ENCODE measurements at places on chromosomes 12 and 14. TPM values are rescaled to one million over a fixed set of nuclear protein-coding genes. Genes with fewer than 3 reads are reported as not detected.
A peak's percentile ranks its signal among the peaks of the same experiment; 100 is the strongest.

The MANSC4 gene
- not detected for total RNA-seq

The COX8C gene
- not detected for total RNA-seq

The SLC41A2 gene
- 2.4 TPM for total RNA-seq

The UNC79 gene
- 0.05 TPM for total RNA-seq

DNA sequence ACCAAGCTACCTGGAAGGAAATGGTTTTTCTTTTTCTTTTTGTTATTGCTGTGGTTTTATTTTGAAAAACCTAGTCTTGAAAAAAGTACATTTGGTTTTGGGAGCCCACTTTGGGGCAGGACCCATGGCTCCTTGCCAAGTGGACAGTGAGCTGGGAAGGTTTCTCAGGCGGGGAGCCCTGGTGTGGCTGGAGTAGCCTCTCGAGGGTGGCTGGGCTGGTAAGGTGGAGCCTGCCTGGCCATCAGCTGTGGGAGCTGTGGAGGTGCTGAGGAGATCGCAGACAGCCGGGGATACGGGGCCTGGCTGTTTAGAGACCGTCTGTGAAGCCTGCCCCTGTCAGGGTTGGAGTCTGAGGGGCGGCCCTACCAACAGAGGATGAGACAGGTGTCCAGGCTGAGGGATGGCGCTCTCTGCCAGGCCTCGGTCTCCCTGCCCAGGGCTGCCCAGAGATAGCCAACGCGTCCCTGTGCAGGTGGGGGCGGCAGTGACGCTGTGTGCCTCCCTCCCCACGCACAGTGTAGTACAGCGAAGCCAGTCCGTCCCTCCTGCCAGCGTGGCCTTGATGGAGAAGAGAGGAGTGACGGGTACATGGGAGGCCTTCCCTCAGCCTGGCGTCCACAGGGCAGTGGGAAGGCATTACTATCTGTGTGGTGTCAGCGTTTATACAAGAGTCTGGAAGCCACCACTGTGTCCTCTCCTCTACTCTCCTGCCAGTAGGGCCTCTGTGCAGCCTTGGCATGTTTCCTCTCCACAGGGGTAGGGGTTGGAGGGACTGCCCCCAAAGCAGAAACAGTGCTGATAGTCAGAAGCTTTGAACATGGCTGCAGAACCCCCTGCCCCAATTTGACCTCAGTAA is 5.9 kb downstream of the RIN3 start:
- no peaks in the 10 kb centered on the region for H3K4me1 ChIP-seq
- no peaks in the 10 kb centered on the region for H3K27me3 ChIP-seq
- no peak overlapping the region for H3K27ac ChIP-seq
- no peak for DNase-seq

GRCh38 chr12:58584880-58585279 is 335.4 kb downstream of the LRIG3 start:
- H3K4me3 ChIP-seq = no peak overlapping the region
- peaks cover 26% of the 10 kb centered on the region for H3K4me1 ChIP-seq
- no peaks in the 10 kb centered on the region for H3K36me3 ChIP-seq

DNA sequence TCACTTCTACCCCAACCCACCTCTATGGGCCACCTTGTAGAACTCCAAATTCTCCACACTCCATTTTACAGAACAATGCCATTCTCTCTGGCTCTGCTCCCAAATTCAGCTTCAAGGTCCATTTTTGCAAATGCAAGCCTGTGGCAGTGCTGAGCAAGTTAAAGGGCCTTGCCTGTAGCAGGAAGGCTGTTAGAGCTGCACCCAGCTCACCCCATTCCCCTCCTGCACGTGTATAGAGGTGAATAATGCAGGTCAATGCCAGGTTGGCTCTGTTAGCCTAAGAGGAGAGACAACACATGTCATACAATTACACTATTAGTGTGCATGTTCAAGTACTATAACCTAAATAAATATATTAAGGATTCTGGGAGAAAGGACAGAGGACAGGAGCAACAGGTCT is 120.4 kb downstream of the TBX5 start:
- H3K4me1 ChIP-seq = no peaks in the 10 kb centered on the region
- no peak overlapping the region for H3K27ac ChIP-seq
- H3K27me3 ChIP-seq = no peaks in the 10 kb centered on the region
- no peak for DNase-seq

GRCh38 chr12:8996682-8997405 is 7.5 kb downstream of the KLRG1 start:
- H3K27ac ChIP-seq = peak overlapping the region; percentile 99
- DNase-seq = peak; percentile 93
- H3K4me3 ChIP-seq = peak overlapping the region; percentile 4
- H3K27me3 ChIP-seq = no peaks in the 10 kb centered on the region
- H3K36me3 ChIP-seq = no peaks in the 10 kb centered on the region
- H3K4me1 ChIP-seq = peaks cover 52% of the 10 kb centered on the region

GRCh38 chr12:79156846-79157463 is 292.4 kb downstream of the SYT1 start:
- no peaks in the 10 kb centered on the region for H3K36me3 ChIP-seq
- no peak overlapping the region for H3K27ac ChIP-seq
- H3K27me3 ChIP-seq = no peaks in the 10 kb centered on the region
- H3K4me1 ChIP-seq = no peaks in the 10 kb centered on the region
- no peak overlapping the region for H3K4me3 ChIP-seq

DNA sequence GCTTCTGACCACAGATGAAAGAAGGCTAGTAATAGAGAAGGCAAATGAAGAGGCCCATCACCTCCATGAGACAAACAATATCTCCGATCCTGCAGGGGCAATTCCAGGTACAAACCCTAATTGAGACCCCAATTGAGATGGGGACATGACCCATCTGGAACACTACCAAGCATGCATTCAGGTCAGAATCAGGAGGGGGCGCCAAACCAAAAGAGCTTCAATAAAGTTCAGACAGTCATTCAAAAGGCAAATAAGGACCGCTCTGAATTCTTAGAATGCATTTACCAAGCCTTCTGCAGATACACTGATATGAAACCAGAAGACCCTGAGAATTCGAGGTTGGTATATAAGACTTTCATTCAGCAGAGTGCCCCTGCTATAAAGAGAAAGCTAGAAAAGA is 10.2 kb upstream of the EDDM3B start:
- no peaks in the 10 kb centered on the region for H3K4me1 ChIP-seq
- H3K36me3 ChIP-seq = no peaks in the 10 kb centered on the region
- H3K27ac ChIP-seq = no peak overlapping the region
- no peaks in the 10 kb centered on the region for H3K27me3 ChIP-seq
- H3K4me3 ChIP-seq = no peak overlapping the region

DNA sequence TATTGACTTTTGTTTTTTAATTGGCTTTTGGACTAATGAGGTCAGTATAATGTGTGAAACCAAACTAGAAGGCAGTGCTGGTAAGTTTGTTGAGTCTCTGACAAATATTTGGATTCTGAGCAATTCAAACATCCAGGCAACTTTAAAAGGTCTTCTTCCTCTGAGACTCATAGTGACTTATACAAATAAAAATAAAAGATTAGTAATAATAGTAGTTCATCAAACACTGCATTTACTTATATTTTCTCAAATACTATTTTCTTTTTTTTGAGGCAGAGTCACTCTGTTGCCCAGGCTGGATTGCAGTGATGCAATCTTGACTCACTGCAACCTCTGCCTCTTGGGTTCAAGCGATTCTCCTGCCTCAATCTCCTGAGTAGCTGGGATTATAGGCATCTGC is 337.9 kb downstream of the DAD1 start:
- H3K27ac ChIP-seq = no peak overlapping the region
- no peaks in the 10 kb centered on the region for H3K36me3 ChIP-seq
- no peaks in the 10 kb centered on the region for H3K4me1 ChIP-seq
- peaks cover 3% of the 10 kb centered on the region for H3K27me3 ChIP-seq
- DNase-seq = no peak

GRCh38 chr12:131851741-131852550 is 23.8 kb downstream of the MMP17 start:
- peaks cover 3% of the 10 kb centered on the region for H3K4me1 ChIP-seq
- H3K27me3 ChIP-seq = peaks cover 4% of the 10 kb centered on the region
- no peaks in the 10 kb centered on the region for H3K36me3 ChIP-seq
- no peak for DNase-seq
- H3K27ac ChIP-seq = no peak overlapping the region

GRCh38 chr14:96065661-96066459 is 26.7 kb downstream of the C14orf132 start:
- no peaks in the 10 kb centered on the region for H3K27me3 ChIP-seq
- no peak overlapping the region for H3K27ac ChIP-seq
- H3K4me1 ChIP-seq = no peaks in the 10 kb centered on the region
- DNase-seq = no peak
- no peaks in the 10 kb centered on the region for H3K36me3 ChIP-seq
